IMR-90 (cell line): ENCODE measurements at places on chromosomes 3 and 15. TPM values are rescaled to one million over a fixed set of nuclear protein-coding genes. Genes with fewer than 3 reads are reported as not detected.

Gene PIERCE2
- 0.28 and 0.36 TPM in 2 replicates for total RNA-seq

Gene EOMES
- not detected in 2 replicates for total RNA-seq

Gene IMPG2
- total RNA-seq: 0.18 and 0.28 TPM in 2 replicates

DNA sequence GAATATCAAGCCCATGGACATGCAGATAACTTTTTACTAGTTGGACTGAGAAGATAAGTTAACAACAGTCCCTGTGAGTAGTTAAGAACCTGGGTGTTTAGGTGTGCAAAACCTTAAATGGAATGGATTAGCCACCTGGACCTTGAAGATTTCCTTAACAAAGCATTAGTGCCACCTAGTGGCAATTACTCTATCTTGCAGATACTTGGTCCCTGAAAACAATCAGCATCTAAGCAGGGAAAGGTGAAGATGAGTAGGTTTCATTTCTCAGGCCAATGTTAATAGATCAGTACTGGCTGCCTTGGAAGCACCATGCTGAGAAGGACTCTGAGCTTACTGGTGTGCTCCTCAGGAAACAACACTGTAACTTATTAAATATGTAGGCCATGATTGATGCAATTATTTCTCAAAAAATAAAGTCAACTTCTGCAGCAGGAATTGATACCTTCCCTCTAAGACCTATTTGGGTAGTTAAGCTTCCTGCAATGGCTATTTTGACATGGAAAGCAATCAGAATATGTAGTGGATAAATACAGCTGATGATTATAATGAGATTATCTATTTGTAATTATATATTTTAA, 329.4 kb downstream of the TBC1D5 start:
- peak; percentile 64 for DNase-seq

- DNase-seq: no peak
Measured at GRCh38 chr3:189507856-189508255, 123.3 kb upstream of the TP63 start.

Gene SH2D7
- not detected in 2 replicates for total RNA-seq

DNA sequence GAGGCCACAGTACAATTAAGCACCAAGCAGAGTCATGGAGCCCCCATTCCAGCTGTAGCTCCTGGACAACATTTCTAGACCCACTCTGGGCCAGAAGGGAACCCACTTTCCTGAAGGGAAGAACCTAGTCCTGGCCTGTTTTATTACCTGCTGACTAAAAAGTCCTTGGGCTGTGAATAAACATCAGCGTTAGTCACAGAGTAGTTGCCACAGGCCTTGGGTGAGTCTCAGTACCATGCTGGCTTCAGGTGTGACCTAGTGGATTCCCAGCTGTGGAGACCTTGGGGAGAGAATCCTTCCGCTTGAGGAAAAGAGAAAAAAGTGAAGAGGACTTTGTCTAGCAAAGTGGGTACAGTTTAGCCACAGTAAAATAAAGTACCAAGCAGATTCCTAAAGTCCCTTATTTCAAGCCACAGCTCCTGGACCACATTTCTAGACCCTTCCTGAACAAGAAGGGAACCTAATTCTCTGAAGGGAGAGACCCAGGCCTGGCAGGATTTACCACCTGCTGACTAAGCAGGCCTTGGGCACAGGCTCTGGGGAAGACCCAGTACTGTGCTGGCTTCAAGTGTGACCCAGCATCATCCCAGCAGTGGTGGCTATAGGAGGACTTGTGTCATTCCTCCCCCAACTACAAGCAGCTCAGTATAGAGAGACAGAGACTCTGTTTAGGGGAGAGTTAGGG, 118.3 kb upstream of the KCNH8 start:
- no peak for DNase-seq

Gene FBXO40
- total RNA-seq: not detected in 2 replicates

Gene CTXND1
- not detected in 2 replicates for total RNA-seq

GRCh38 chr15:99416191-99417188, 149.3 kb upstream of the MEF2A start:
- no peak for DNase-seq

Gene LNP1
- total RNA-seq: 2.2 and 4.4 TPM in 2 replicates

DNA sequence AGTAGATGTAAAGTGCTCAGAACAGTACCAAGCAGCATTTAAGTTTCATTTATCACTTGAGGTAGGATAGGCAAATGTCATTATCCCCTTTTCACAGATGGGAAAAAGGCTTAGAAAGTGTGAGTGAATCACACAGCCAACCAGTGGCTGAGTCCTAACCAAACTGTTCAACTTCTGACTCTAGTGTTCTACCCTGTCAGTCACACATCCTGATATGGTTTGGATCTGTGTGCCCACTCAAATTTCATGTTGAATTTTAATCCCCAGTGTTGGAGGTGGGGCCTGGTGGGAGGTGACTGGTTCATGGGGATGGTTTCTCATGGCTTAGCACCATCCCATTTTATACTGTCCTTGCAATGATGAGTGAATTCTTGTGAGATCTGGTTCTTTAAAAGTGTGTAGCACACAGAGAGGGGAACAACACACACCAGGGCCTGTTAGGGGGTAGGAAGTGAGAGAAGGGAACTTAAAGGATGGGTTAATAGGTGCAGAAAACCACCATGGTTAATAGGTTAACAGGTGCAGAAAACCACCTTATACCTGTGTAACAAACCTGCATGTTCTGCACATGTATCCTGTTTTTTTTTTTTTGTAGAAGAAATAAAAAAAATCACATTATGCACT, 304.7 kb downstream of the SUCLG2 start:
- peak; percentile 15 for DNase-seq

GRCh38 chr3:115626006-115626409, 2.7 kb downstream of the GAP43 start:
- DNase-seq: no peak

GRCh38 chr15:39747326-39747725, 35.3 kb downstream of the FSIP1 start:
- DNase-seq: peak; percentile 84

Gene GNAT1
- not detected in 2 replicates for total RNA-seq

GRCh38 chr3:141686466-141687291, 51.4 kb upstream of the RNF7 start:
- peak; percentile 72 for DNase-seq

DNA sequence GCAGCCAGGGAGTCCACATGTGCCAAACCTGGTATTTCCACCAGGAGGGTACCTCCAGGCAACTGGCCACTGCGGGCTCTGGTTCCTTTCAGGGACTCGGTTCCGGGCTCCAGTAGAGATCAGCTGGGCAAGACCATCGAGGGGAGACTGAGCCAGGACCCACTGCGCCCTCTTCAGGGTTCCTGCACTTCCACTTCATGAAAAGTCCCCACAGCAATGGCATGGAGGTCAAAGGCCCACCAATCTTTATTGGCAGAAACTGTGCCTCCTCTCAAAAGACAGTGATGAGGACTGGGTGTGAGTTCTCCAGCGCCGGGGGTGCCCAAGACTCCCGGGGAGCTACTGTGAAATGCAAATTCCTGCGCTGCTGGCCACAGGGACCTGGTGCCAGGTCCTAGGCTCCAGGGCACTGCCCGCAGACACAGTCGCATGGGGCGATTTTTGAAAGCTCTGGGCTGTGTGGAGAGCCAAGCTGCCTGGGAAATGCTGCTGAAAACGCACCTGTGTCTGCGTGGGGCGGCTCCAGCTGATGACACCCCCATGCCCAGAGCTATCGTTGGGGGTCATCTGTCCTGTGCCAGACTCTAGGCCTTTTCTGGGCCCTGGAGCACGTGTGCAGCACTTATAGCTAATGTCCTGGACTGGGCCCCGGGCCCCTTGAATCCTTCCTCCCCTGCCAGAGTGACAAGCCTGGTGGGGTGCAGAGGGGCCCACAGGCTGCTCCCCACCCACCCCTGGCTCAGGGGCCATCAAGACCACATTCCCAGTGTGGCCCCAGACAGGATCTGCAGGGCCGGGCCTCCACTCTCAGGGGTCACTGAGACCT, 144.0 kb downstream of the NSMCE3 start:
- no peak for DNase-seq

Gene MORC1
- total RNA-seq: not detected in 2 replicates

Gene GREM1
- total RNA-seq: 848 and 1,032 TPM in 2 replicates

GRCh38 chr3:1263121-1263520, 170.3 kb downstream of the CNTN6 start:
- DNase-seq: no peak

DNA sequence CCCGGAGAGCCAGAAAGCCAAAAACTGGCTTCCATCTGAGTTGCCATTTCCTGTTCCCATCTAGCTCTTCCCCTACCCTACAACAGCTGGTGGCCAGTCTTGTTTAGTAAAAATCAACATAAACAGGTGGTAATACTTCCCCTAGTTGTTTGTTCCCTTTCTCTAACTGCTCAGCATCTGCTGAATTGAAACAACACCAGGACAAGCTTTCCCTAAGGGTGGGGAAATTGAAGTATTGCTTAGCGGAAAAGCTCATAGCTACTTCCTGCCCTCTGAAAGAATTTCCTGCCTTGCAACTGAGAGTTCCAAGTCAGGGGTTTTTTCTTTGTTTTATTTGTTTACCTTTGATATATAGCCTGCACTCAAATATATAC, 66.8 kb downstream of the HMG20A start:
- DNase-seq: no peak

DNA sequence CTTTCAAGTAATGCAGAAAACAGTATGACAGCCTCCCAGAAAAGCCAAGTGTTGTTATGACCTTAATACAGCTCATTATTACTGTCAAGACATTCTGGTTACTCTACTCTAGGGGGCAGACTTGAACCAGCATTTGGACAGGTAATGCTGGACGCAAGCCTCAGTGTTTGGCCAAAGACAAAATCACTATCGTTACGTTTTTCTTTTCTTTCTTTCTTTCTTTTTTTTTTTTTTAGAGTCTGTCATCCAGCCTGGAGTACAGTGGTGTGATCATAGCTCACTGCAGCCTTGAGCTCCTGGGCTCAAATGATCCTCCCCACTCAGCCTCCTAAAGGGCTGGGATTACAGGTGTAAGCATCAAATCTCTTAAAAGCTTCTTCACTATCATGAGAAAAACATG, 29.4 kb upstream of the TMEM45A start:
- peak; percentile 78 for DNase-seq

Gene LXN
- 83.0 and 93.6 TPM in 2 replicates for total RNA-seq

Gene PPP2R3A
- total RNA-seq: 37.3 and 46.7 TPM in 2 replicates

- DNase-seq: no peak
Measured at GRCh38 chr15:89091627-89092220, 3.5 kb downstream of the ABHD2 start.

- no peak for DNase-seq
Measured at GRCh38 chr3:4001976-4002375, 202.7 kb downstream of the LRRN1 start.

Gene CLDN16
- under 0.01 TPM in 2 replicates for total RNA-seq

- no peak for DNase-seq
Measured at GRCh38 chr3:86029590-86029989, 961.4 kb downstream of the VGLL3 start.

- DNase-seq: peak; percentile 82
Measured at GRCh38 chr15:31352911-31353811, 26.5 kb downstream of the KLF13 start.

- no peak for DNase-seq
Measured at GRCh38 chr15:69574506-69574905, 121.9 kb downstream of the RPLP1 start.

Gene NLGN1
- total RNA-seq: 11.1 and 12.5 TPM in 2 replicates

DNA sequence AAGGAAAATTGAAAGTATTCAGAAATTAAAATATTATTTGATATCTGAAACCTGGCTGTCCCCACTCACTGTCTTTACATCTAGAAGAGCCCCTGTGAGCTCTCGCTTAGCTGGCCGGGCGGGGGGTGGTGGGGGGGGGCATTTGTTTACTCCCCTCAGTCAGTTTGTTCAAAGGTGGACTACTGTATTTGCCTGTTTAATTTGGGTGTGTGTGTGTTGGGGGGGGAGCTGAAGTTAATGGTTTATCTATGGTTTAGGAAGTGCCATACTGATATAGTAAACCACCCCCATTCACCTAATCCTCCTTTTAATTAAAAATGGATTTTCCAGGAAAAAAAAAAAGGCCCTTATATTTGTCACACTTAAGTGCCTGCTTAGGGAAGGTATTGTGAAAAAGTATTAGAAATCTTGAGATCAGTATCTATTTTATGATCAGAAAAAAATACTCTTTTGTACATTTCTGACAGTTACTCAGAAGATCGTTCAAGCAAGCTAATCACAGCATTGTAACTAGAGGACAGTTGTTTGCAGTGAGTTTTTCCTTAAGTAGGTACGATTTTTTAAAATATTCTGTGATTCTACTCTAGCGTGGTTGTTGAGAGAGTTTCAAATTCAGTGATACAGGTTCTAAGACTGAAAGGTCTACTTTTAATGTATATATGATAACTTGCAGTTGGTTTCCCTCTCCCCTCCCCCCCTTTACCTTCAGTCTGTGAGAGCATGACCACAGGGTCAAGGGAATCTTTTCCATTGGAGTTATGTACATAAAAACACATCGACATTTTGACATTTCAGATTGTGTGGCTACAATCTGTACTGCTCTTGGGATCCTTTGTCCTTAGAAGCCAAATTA, 8.5 kb downstream of the NR2F2 start:
- DNase-seq: no peak
